T-helper 17 cell (primary cell): ENCODE measurements at places on chromosomes 7 and 10.
A peak's percentile ranks its signal among the peaks of the same experiment; 100 is the strongest.

DNA sequence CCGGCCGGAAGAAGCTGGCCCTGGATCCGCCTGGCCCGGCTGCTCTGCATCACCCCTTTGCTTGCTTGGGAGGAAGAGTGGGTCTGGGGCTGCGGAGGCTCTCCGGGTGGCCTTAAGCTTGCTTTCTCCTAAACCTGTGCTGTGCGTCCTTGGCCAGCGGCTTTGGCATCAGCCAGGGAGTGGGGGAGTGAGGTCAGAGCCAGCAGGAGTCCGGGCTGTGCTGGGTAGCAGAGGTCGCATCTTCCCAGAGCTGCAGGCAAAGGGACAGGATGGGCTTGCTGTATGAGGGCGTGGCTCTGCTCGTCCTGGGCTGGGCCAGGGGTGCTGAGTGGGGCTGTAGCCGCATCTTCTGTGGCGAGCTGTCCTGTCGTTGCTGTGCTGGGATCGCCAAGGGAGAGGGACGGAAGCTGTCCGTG lies 21.1 kb downstream of the BNIP3 start:
- no peak for DNase-seq
- no peak overlapping the region for H3K27ac ChIP-seq
- H3K4me3 ChIP-seq, result no peak overlapping the region
- no peaks in the 10 kb centered on the region for H3K27me3 ChIP-seq
- peaks cover under 1% of the 10 kb centered on the region for H3K36me3 ChIP-seq
- peaks cover 9% of the 10 kb centered on the region for H3K4me1 ChIP-seq

GRCh38 chr7:152666078-152666477 lies 9.9 kb downstream of the XRCC2 start:
- DNase-seq, result no peak
- peak overlapping the region; percentile 51 for H3K27ac ChIP-seq
- no peaks in the 10 kb centered on the region for H3K4me1 ChIP-seq
- H3K36me3 ChIP-seq, result no peaks in the 10 kb centered on the region
- no peak overlapping the region for H3K4me3 ChIP-seq
- H3K27me3 ChIP-seq, result no peaks in the 10 kb centered on the region

GRCh38 chr10:132847856-132848255 lies 61.9 kb upstream of the NKX6-2 start:
- H3K36me3 ChIP-seq, result no peaks in the 10 kb centered on the region
- peaks cover 38% of the 10 kb centered on the region for H3K27me3 ChIP-seq
- no peak overlapping the region for H3K27ac ChIP-seq
- DNase-seq, result no peak
- peak overlapping the region; percentile 85 for H3K4me3 ChIP-seq

DNA sequence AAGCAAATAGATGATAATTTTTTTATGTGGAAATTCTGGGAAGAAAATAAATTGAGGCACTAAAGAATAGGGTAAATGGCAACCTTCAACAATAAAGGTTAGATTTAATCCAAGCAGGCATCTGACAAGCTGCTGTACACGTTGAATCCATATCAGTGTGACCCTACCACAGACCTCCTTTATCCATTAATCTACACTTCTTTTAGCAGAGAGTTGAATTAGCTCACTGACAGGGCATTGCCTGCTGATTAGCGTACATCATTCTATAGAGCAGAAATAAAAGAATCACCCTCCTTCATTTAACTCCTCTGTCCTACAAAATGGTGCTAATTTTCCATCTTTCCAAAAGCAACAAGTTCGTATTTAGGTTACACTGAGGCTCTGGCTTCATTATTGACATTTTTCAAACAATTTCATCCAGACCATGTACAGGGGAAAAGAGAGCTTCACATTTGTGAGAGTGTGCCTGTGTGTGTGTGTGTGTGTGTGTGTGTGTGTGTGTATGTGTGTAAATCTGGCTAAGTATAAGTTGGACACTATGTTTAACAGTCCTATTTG lies 356.0 kb downstream of the TFEC start:
- H3K27ac ChIP-seq, result no peak overlapping the region
- peaks cover 2% of the 10 kb centered on the region for H3K36me3 ChIP-seq
- DNase-seq, result no peak
- H3K4me3 ChIP-seq, result no peak overlapping the region
- H3K4me1 ChIP-seq, result no peaks in the 10 kb centered on the region
- H3K27me3 ChIP-seq, result peaks cover 2% of the 10 kb centered on the region

- H3K27ac ChIP-seq, result no peak overlapping the region
- peaks cover 17% of the 10 kb centered on the region for H3K27me3 ChIP-seq
- H3K4me3 ChIP-seq, result no peak overlapping the region
- H3K4me1 ChIP-seq, result peaks cover 2% of the 10 kb centered on the region
- H3K36me3 ChIP-seq, result no peaks in the 10 kb centered on the region
- no peak for DNase-seq
Observed at GRCh38 chr7:29113384-29114102, 32.8 kb downstream of the CPVL start.

DNA sequence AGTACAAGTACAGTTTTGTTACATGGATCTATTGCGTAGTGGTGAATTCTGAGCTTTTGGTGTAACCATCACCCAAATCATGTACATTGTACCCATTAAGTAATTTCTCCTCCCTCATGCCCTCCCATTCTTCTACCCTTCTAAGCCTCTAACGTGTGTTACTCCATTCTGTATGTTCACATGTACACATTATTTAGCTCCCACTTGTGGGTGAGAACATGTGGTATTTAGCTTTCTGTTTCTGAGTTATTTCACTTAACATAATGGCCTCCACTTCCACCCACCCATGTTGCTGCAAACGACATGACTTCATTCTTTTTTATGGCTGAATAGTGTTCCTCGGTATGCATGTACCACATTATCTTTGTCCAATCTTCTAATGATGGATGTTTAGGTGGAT lies 251.3 kb downstream of the CAMK1D start:
- no peaks in the 10 kb centered on the region for H3K27me3 ChIP-seq
- H3K27ac ChIP-seq, result peak overlapping the region; percentile 22
- peaks cover 5% of the 10 kb centered on the region for H3K36me3 ChIP-seq
- H3K4me3 ChIP-seq, result no peak overlapping the region

GRCh38 chr10:19892270-19892669 lies 76.0 kb downstream of the PLXDC2 start:
- no peak for DNase-seq
- H3K4me3 ChIP-seq, result no peak overlapping the region
- H3K27me3 ChIP-seq, result no peaks in the 10 kb centered on the region
- no peaks in the 10 kb centered on the region for H3K4me1 ChIP-seq
- no peak overlapping the region for H3K27ac ChIP-seq

GRCh38 chr7:78280276-78280675 lies 481.7 kb downstream of the PHTF2 start:
- H3K4me3 ChIP-seq, result no peak overlapping the region
- H3K27ac ChIP-seq, result no peak overlapping the region
- H3K27me3 ChIP-seq, result peaks cover 5% of the 10 kb centered on the region
- DNase-seq, result no peak
- H3K4me1 ChIP-seq, result no peaks in the 10 kb centered on the region

GRCh38 chr7:13920053-13920697 lies 69.3 kb downstream of the ETV1 start:
- DNase-seq, result no peak
- no peaks in the 10 kb centered on the region for H3K27me3 ChIP-seq
- H3K27ac ChIP-seq, result no peak overlapping the region
- no peaks in the 10 kb centered on the region for H3K4me1 ChIP-seq

DNA sequence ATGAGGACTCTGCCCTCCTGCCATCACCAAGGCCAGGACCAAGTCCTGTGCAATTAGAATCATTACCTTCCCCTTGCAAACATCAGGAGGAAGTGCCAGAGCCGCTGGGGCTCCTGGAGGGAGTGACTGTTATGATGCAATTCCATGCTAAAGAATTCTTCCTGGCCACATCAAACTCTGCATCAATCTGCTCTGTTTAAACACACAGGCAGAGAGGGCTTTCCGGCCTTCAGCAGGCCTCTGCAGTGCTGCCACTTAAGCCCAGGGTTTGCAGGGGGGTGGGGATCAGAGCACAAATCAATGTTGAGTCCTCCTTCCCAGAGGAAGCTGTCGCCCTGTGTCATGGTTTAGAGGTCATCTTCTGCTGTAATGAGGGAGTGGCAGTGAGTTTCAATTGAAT lies 58.1 kb downstream of the CTBP2 start:
- no peak overlapping the region for H3K27ac ChIP-seq
- no peaks in the 10 kb centered on the region for H3K4me1 ChIP-seq
- H3K36me3 ChIP-seq, result no peaks in the 10 kb centered on the region
- no peak for DNase-seq
- H3K4me3 ChIP-seq, result no peak overlapping the region
- peaks cover 46% of the 10 kb centered on the region for H3K27me3 ChIP-seq

- DNase-seq, result no peak
- H3K27me3 ChIP-seq, result no peaks in the 10 kb centered on the region
- no peak overlapping the region for H3K4me3 ChIP-seq
- H3K4me1 ChIP-seq, result no peaks in the 10 kb centered on the region
- peaks cover 7% of the 10 kb centered on the region for H3K36me3 ChIP-seq
Observed at GRCh38 chr7:99357701-99358490, 16.6 kb upstream of the ARPC1B start.

DNA sequence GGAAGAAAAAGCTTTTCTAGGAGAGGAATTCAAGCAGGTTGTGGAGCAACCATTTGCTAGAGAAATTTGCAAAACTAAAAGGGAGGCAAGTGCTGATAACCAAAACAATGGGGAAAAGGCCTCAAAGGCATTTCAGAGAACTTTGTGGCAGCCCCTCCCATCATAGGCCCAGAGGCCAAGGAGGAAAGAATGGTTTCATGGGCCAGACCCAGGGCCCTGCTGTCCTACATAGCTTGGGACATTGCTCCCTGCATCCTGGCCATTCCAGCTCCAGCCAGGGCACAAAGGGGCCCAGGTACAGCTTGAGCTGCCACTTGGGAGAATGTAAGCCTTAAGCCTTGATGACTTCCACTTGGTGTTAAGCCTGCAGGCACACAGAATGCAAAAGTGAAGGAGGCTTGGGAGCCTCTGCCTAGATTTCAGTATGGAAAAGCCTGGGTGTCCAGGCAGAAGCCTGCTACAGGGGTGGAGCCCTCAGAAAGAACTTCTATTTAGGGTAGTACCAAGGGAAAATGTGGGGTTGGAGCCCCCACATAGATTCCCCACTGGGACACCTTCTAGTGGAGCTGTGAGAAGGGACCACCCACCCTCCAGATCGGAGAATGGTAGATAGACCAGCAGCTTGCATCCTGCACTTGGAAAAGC lies 91.2 kb downstream of the RALA start:
- H3K27ac ChIP-seq, result no peak overlapping the region
- H3K36me3 ChIP-seq, result no peaks in the 10 kb centered on the region
- DNase-seq, result no peak
- H3K4me1 ChIP-seq, result no peaks in the 10 kb centered on the region
- H3K27me3 ChIP-seq, result no peaks in the 10 kb centered on the region

- no peak overlapping the region for H3K4me3 ChIP-seq
- peak overlapping the region; percentile 82 for H3K27ac ChIP-seq
- peaks cover 5% of the 10 kb centered on the region for H3K36me3 ChIP-seq
- peaks cover 52% of the 10 kb centered on the region for H3K4me1 ChIP-seq
- no peaks in the 10 kb centered on the region for H3K27me3 ChIP-seq
- DNase-seq, result no peak
Observed at GRCh38 chr7:4714767-4715409, 32.8 kb downstream of the FOXK1 start.

- no peak overlapping the region for H3K4me3 ChIP-seq
- no peak for DNase-seq
- no peak overlapping the region for H3K27ac ChIP-seq
- peaks cover 10% of the 10 kb centered on the region for H3K4me1 ChIP-seq
Observed at GRCh38 chr7:45067582-45067981, 21.2 kb downstream of the NACAD start.

DNA sequence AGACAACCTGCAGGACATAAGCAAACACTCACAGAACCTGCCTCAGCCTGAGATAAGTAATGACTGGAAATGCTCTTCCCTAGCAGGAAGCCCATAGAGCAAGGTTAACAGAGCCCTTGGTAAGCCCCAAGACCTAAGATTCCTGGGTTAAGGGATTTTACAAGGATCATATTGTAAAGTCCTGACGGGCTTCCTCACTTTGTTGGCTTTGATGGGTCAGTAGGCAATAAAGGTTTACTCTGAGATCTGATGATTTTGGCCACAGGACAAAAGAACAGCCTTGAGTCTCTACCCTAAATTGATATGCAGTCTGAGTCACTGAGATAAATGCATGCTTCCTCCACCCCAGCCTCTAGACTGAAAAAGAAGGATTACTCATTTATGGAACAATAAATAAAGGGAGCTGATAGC lies 270.8 kb downstream of the HTR7 start:
- peaks cover 13% of the 10 kb centered on the region for H3K27me3 ChIP-seq
- no peak overlapping the region for H3K4me3 ChIP-seq
- H3K4me1 ChIP-seq, result no peaks in the 10 kb centered on the region
- DNase-seq, result no peak
- no peaks in the 10 kb centered on the region for H3K36me3 ChIP-seq

GRCh38 chr7:11009631-11010030 lies 36.0 kb downstream of the PHF14 start:
- no peak overlapping the region for H3K4me3 ChIP-seq
- H3K27ac ChIP-seq, result no peak overlapping the region
- DNase-seq, result no peak
- H3K4me1 ChIP-seq, result peaks cover 17% of the 10 kb centered on the region
- H3K27me3 ChIP-seq, result no peaks in the 10 kb centered on the region
- H3K36me3 ChIP-seq, result peaks cover 5% of the 10 kb centered on the region

DNA sequence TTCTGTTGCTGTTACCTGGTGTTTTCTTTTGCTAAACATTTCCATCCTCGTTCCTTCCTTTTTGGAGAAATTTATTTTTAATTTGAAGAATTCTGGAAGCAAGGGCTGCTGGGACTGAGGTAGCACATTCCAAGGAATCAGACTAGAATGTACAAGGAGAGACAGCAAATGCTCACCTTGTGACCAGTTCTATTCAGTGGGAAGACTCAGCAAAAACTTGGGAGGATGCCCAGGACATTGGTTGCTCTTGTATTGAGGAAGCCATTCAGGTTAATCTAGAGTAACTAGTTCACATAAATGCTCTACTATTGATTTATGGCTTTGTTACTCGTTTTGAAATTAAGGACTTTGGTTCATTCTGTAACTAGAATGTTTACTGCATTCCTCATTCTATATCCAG lies 11.3 kb downstream of the PLCE1 start:
- H3K27ac ChIP-seq, result no peak overlapping the region
- no peak overlapping the region for H3K4me3 ChIP-seq
- H3K36me3 ChIP-seq, result no peaks in the 10 kb centered on the region
- no peaks in the 10 kb centered on the region for H3K4me1 ChIP-seq

GRCh38 chr10:124558339-124559321 lies 97.0 kb downstream of the LHPP start:
- H3K4me1 ChIP-seq, result no peaks in the 10 kb centered on the region
- no peaks in the 10 kb centered on the region for H3K27me3 ChIP-seq
- H3K4me3 ChIP-seq, result no peak overlapping the region
- no peak overlapping the region for H3K27ac ChIP-seq
- DNase-seq, result no peak
- H3K36me3 ChIP-seq, result peaks cover 3% of the 10 kb centered on the region

- peaks cover 2% of the 10 kb centered on the region for H3K4me1 ChIP-seq
- peaks cover 37% of the 10 kb centered on the region for H3K27me3 ChIP-seq
- H3K36me3 ChIP-seq, result peaks cover 2% of the 10 kb centered on the region
- H3K4me3 ChIP-seq, result no peak overlapping the region
Observed at GRCh38 chr7:1644341-1645070, 25.6 kb upstream of the ELFN1 start.

DNA sequence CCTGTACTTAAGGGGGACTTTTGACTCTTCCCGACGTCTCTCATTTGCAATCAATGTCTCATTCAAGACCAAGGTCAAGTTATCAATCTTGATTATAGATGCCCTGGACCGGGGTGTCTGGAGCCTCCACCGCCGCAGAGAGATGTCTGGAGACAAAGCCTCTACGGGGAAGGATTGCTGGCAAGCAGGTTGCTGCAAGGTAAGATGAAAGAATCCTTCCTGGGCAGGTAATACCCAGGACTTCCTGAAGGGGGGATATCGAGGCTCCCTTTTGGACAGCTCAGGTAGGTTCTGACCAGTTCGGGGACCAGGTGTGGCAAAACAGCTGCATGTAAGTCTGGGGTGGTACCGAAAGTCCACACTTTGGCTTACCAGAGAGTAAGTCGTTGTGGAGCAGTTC lies 12.5 kb upstream of the CUX1 start:
- DNase-seq, result no peak
- peak overlapping the region; percentile 63 for H3K4me3 ChIP-seq
- peaks cover 30% of the 10 kb centered on the region for H3K27me3 ChIP-seq
- no peak overlapping the region for H3K27ac ChIP-seq
- H3K4me1 ChIP-seq, result peaks cover 14% of the 10 kb centered on the region
